ENCODE measurements at places on chromosomes 7 and 10.

- no peak for DNase-seq
These were observed 1.3 kb downstream of the SHH start for GRCh38 chr7:155810770-155811559.

GRCh38 chr10:31004611-31005193 is 27.0 kb downstream of the ZNF438 start:
- no peak for DNase-seq

- DNase-seq = peak; percentile 68
These were observed 329.4 kb upstream of the MYO3A start for GRCh38 chr10:25604591-25604990.

- no peak for DNase-seq
These were observed 15.2 kb downstream of the UBE2D1 start for GRCh38 chr10:58350023-58350422.

- no peak for DNase-seq
These were observed 36.7 kb upstream of the NCAPG2 start for GRCh38 chr7:158741294-158741666.

- peak; percentile 79 for DNase-seq
These were observed 276.9 kb upstream of the NEBL start for GRCh38 chr10:21173802-21174714.

- DNase-seq = peak; percentile 62
These were observed 36.9 kb upstream of the SH2D4B start for GRCh38 chr10:80500572-80501380.

GRCh38 chr10:48744587-48744986 is 59.9 kb downstream of the WDFY4 start:
- no peak for DNase-seq

DNA sequence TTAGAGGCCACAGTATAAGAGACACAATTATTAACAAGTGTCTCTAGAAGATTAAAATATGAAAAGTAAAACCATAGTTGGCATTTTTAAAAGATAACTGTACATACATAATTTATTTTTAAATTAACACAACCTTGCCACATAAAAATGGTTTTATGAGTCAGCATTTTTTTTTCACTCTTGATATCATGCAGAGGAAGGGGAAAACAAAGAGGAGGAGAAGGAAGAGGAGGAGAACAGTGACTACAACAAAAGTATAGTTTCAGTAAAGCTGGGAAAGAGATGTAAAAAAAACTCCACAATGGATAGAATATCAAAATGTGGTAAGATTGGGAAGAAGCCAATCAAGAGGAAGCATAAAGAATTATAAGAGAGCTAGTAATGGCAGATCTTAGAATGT is 34.0 kb downstream of the CH25H start:
- DNase-seq = no peak

- DNase-seq = no peak
These were observed 14.4 kb upstream of the RBM20 start for GRCh38 chr10:110629680-110630191.

- DNase-seq = no peak
These were observed 236.6 kb downstream of the EBF3 start for GRCh38 chr10:129727495-129727894.

DNA sequence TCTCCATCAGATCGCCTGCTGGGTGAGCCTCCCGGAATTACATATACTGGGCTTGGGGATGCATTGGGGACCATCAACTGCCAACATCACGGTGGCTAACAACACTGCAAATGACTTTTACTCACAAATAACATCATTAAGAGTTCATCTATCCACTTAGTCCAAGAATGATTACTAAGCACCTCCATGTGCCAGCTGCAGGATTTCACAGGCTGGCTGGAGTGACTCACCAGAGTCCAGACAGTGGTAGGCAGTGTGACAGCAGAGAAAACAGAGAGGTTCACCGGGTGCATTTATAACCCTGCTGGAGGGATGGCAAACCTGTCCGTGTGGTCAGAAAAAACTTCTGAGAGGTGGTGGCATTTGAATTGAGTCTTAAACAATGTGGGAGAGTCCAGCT is 3.2 kb upstream of the IGFBP3 start:
- peak; percentile 67 for DNase-seq

DNA sequence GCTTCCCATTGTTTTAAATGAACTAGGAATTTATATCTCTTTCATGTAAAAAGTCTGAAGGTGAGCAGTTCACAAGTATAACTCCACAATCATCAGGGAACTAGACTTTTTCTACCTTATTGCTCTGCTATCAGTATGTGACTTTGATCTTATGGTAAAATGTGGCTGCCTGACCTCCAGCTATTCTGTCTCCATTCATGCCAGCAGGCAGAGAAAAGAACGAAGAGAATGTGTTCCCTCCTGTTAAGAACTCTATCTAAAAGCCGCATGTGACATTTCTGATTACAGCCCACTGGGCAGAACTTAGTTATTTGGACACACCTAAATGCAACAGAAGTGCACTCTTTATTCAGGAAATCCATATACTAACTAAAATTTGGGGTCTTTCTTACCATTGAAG is 102.8 kb upstream of the MBL2 start:
- DNase-seq = no peak

- DNase-seq = peak; percentile 14
These were observed 339.7 kb downstream of the THSD7A start for GRCh38 chr7:11492307-11492706.

GRCh38 chr10:118594392-118595063 is 920 bp downstream of the PRLHR start:
- peak; percentile 48 for DNase-seq

Measured in trophoblast cell (in vitro differentiated cells and primary cell).